ENCODE measurements at places on chromosomes 13 and 19.

- DNase-seq = no peak
Measured at GRCh38 chr19:56671613-56671994, at the start of gene ZNF835. Gene ZNF835, minus strand, starts transcription at chr19:56671757. Its CDS starts 6,559 bp downstream, at chr19:56665198.

DNA sequence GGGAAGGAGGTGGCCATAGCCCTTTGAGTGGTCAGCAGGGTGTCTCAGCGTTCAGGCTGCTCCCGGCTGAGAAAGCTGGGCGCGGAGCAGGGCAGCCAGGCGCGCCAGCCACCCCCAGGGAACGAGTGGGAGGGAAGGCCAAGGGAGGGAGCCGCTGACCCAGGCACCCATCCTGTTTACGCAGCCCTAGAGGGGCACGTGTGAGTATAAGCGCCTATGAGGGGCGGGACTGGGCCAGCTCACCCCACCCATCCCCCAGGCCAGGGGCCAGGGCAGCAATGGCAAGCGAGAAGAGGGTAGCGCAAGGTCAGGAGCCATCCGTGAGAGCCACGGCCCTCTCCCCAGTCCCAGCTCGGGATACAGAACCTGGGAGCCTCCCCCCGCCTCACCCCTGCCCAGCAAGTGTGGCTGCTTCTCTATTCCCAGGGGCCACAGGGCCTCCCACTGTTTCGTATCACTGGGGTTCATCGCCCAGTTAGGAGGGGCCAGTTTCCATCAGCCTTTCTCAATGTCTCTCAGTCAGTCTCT is 897 bp upstream of the DMKN start:
- DNase-seq = peak; percentile 58

DNA sequence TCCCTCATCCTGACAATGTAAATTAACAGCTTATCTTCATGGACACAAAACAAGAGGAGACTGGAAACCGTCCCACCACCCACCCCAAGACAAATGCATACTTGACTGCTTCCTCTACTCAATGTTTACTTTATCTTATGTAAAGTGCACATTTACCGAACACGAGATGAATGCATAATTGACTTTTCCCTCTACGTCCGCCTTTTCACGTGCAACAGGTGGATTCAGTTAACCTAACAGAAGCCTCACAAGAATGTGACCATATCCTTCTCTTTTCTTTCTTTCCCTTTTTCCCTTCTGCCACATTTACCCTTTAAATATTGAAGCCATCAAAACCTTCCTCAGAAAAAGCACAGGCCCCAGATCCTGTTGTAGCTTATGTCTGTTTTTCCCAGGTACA is 468.0 kb downstream of the UQCRFS1 start:
- no peak for DNase-seq

DNA sequence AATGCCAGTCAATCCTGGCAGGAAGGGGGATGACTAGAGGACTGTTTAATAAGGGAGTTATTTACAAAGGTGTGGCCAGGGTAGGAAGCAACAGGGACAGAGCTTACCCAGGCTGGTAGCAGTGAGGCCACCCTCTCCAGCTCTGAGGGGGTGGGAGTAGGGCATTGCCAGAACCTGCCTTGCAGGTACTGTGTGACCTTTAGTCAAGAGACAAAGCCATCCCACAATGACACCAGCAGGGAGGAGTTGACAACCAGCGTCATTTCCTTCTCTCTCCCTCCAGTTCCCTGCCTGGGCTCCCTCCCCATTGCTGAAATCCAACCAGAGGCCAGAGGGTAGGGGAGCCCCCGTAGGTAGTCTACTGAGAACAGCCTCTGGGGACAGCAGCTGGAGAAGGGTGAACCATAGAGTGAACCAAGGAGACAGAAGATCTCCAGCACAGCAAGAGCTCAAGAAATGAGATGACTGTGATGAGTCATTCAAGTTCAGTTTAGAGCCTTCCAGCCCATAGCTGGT is 33.3 kb upstream of the SPATA13 start:
- DNase-seq = no peak

DNA sequence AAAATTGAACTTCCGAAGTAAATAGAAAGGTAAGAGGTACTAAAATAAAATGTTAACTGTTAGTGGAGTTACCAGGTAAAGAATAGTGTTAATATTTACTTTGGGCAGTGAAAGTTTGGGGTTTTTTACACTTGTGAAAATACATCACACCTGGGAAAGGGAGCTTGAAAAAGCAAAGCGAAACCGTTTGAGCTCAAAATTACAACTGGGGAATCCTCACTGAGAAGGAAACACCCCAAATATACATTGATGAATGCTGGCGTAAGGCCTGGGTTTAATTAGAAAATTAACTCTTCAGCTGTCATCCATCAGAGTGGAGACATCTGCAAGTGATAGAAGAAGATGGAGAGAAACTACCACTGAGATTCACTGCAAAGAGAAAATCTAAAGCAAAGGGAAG is 1153.0 kb downstream of the SLITRK5 start:
- DNase-seq = no peak

DNA sequence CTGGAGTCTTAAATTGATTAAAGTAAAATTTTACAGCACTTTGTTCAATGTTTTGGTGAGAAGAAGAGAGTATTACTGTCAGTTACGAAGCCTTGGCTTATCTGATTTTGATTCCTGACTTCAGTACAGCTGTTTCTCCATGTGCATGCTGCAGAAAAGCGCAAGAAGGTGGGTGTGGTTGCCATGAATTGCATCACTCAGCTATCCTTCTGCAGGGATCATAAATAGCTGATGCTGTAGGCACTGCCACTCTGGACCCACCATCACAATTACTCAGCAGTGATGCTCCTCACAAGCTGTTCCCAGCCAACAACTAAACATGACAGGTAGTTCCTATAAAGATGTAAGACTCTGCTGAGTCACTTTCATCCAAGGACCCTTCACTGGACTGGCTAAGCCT is 321.2 kb downstream of the IRS2 start:
- DNase-seq = no peak

GRCh38 chr13:62432906-62433305 is 1017.3 kb upstream of the PCDH20 start:
- no peak for DNase-seq

DNA sequence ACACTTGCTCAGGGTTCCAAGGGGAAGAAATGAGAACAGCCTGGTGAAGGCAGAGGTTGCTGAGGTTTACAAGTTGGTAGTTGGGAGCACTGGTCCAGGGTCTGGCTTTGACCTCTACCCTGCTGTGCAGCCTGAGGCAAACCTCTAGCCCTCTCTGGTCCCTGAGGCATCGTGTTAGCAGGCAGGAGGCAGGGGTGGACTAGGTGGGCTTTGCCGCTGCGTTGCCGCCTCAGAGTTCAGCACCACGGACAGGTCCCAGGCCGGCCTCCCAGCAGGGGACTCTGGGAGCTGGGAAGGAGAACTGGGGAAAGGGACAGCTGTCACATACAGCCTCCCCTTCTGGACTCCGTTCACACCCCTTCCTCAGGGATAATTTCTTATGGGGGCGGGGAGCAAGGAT is 3.1 kb downstream of the NCAN start:
- DNase-seq = peak; percentile 89

GRCh38 chr13:107284173-107284572 is 716.2 kb upstream of the ARGLU1 start:
- DNase-seq = no peak

- DNase-seq = no peak
Measured at GRCh38 chr13:79943346-79944023, 397.4 kb downstream of the SPRY2 start.

DNA sequence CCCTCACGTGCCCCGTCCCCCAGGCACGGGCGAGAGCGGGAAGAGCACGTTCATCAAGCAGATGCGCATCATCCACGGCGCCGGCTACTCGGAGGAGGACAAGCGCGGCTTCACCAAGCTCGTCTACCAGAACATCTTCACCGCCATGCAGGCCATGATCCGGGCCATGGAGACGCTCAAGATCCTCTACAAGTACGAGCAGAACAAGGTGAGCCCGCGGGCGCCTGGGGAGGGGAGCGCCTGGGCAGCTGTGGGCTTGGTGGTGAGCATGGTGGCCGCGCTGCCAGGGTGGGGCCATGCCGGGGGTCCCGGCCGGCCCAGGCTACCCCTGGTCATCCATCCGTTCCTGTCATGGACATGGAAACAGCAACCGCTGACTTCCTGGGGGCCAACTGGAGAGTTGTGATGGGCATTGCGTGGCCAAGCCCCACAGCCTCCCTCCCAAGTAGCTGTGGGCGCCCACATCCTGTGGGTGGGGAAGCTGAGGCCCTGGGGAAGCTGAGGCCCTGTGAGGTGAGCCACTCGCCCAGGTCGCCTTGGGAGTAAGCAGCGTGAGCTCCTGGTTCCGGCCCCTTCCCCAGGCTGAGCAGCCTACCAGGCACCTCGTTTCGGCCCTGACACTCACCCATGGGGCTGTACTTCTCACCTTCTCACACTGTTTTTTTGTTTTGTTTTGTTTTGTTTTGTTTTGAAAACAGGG is 16.1 kb downstream of the GNA11 start:
- no peak for DNase-seq

Measured in iPS-NIHi11 (cell line).